ENCODE measurements at places on chromosomes 5 and 9.

GRCh38 chr5:177339107-177339638 lies 12.3 kb downstream of the LMAN2 start:
- DNase-seq, result no peak

DNA sequence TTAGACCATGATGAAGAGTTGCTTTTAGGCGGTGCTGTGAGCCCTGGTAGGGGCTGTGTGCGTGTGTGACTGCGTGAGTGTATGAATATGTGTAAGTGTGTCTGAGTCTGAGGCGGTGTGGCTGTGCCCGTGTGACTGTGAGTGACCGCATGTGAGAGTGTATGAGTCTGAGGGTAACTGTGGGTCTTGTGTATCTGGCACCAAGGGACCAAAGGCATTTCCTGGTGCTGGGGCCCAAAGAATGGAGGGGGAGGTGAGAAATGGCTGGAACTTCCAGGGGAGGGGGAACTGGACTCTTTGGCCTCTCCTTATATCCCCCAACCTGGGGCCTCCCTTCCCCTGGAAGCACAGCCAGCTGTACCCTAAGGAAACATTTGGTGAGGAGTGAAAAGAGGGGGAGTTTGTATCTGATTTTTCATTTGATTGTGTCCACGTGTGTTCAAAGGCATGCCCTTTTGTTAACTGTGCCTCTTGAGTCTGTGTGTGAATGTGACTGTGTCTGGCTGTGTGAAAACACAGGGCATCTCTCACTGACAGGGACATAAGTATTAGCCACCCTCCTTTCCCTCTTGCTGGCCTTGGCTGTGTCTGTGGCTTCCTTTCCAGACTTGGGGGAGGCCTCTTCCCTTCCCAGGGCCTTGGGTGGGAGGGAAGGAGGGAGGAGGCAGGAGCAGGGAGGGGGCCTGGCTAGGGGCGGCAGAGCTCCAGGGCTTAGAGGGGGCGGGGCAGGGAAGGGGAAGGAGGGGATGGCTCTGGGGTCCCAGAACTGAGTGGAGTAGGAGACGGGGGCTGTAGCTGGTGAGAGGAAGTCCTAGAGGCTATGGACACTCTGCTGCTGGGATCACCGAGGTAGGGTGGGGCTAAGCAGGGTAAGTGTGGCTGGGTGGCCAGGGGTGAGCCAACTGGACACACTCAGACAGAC lies 1.4 kb downstream of the IL11RA start:
- DNase-seq, result no peak

DNA sequence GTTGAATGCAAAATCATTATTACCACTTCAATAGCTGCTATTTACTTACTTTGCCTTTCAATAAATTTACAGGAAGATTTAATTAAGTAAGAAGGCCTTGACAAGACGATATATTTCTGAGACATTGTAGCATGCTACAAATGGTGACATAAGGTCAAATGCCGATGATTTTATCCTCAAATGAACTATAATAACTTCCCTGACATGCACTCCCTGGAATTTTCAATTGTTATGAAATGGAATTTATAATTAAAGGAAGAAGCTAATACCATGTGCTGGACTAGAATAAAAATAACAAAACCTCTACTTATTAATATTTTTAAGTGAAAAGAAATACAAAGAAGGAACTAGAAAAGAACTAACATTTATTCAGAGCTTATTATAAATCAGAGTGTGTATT lies 30.2 kb upstream of the ITGA1 start:
- DNase-seq, result no peak

- DNase-seq, result no peak
Measured at GRCh38 chr5:61673007-61673735, 341.1 kb downstream of the ZSWIM6 start.

GRCh38 chr5:59503220-59503619 lies 390.3 kb downstream of the PDE4D start:
- DNase-seq, result no peak

- DNase-seq, result no peak
Measured at GRCh38 chr9:108386032-108386431, 469.8 kb downstream of the ACTL7B start.

DNA sequence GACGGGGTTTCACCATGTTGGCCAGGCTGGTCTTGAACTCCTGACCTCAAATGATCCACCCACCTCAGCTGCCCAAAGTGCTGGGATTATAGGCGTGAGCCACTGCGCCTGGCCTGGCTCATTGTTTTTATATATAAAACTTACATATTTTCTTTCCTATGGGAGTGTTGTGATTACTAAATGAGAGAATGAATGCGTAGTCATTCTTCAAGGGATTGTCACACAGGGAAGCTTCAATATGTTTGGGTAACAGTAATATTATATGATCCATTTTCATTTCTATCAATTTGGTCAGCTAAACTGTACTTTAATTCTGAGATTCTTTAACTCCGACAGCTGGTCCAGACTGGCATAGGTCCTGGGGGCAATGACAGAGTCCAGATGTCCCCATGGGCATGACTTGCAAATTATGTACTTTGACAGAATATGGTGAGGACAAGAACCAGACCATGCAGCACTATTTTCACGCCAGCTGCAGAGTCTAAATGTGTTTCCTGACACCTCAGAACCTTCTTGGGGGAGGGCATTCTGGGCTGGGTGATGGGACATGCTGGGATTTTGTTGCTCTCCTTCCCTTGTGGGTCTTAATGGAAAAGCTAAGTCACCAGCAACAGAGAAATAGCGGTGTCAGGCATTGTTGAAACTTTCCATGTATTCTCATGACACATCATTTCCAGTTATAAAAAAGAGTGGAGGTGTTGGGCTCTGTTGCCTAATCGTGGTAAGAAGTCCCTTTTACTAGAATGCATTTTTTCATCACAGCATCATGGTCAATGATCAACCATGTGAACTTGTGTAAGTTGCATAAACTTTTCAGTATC lies 40.9 kb upstream of the TNC start:
- no peak for DNase-seq

GRCh38 chr5:75037106-75037505 lies 15.3 kb downstream of the GCNT4 start:
- DNase-seq, result no peak

- no peak for DNase-seq
Measured at GRCh38 chr5:53416144-53416738, 64.2 kb upstream of the FST start.

- no peak for DNase-seq
Measured at GRCh38 chr5:134263801-134264200, 37.9 kb upstream of the PPP2CA start.

- DNase-seq, result no peak
Measured at GRCh38 chr9:88184976-88185375, 46.7 kb upstream of the SPATA31C2 start.

GRCh38 chr9:112569186-112569585 lies 82.6 kb downstream of the KIAA1958 start:
- DNase-seq, result no peak

DNA sequence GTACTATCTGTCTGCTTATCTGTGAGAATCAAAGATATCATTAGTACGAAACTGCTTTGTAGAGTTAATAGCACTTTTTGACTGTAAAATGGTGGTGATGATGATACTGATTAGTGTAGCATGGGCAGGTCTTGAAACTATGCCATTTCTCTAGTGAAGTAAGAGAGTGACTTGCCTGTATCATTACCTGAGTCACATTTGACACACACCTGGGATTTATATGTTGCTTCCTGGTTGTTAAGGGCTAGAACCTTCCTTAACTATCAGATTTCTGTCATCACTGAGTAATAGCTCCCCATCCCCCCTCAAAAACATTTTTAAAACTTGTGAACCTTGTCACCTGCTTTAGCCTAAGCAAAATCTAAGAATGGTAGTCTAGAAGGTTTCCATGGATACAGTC lies 135.6 kb upstream of the RORB start:
- DNase-seq, result no peak

- no peak for DNase-seq
Measured at GRCh38 chr5:16953729-16954128, 17.6 kb upstream of the MYO10 start.

GRCh38 chr9:87696641-87697040 lies 29.3 kb upstream of the CTSL start:
- no peak for DNase-seq

- no peak for DNase-seq
Measured at GRCh38 chr9:81379655-81380054, 309.7 kb downstream of the TLE1 start.

DNA sequence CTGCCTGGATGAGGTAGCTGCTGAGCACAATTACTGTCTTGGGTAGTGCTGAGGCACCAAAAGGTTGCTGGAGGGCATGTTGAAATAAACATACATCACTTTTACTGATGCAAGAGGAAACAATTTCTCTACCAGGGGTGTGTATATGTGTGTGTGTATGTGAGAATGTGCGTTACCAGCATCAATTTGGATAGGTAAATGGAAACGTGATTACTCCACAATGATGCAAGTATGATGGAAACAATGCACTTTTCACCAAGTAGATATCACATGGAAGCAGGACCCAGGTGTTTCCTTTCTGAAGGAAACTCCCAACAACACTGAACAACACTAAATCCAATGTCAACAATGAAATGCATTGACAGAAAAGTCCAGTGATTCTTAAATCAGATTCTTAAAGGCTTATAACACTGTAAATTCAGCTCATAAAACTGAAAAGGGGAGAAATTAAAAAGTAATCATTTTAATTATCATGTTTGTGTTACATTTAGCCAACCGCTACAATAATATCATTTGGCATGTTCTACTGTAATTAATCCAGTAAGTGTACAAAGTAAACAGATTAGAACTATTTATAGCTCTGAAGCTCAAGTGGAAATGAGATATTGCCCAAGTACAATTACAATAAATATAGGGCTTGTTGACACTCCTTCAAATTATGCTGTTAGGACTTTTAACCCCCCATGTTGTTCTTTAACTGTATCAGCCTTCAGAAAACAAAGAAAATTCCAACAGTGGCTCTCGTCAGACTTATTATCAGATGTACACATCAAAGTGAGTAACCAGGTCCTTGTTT lies 25.3 kb downstream of the YIPF5 start:
- no peak for DNase-seq

- no peak for DNase-seq
Measured at GRCh38 chr5:131496400-131496713, 138.7 kb downstream of the RAPGEF6 start.

GRCh38 chr9:15468145-15468544 lies 42.6 kb downstream of the PSIP1 start:
- no peak for DNase-seq

DNA sequence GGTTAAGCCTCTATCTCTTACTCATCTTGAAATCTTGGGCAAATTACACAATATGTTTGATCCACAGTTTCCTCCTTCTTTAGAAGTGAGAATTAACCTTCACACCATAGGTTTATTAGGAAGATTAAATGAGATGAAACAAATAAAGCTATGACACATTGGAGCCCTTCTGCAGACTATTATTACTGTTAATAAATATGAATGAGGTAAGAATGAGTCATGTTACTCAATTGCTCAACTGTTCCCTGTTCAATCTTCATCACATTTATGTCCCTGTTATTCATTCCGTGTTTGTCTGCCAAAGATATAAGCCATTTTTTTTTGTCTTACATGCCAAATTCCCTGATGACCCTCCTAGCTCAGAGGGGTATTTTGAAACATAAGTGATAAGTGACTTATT lies 52.1 kb upstream of the PAPPA start:
- DNase-seq, result no peak

DNA sequence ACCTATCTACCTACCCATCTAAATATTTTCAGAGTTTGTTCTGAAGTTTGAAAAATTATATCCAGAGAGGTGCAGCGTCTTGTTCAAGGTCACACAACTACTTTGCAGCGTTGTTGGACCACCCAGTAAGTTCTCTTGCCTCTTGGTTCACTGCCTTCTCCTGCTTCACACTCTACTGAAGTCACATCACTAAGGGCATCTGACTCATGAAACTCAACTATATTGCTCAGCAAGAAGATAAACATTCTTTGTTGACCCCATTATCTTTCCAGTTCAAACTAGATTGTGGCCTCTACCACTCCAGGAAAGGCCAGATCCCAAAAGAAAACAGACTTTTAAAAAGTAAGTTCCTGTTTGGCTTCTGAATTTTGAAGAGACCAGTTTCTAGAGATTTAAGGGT lies 326.9 kb downstream of the SLIT3 start:
- DNase-seq, result no peak

DNA sequence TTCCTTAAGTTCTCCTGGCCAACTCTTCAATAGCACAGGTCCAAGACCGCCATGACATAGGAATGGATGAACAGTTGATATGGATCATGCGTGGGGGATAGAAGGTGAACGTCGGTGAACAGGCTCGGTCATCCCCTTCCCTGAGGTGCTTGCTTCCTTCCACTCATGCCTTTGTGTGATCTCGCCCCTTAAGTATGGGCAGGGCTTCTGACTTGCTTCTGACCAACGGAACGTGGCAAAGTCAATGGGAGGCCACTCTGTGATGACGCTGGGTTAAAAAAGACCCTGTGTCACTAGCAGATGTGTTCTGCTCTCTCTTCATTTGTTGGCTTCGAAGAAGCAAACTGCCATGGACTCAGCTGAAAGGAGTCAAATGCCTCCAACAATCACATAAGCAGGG lies 240.5 kb upstream of the TUT7 start:
- DNase-seq, result no peak

DNA sequence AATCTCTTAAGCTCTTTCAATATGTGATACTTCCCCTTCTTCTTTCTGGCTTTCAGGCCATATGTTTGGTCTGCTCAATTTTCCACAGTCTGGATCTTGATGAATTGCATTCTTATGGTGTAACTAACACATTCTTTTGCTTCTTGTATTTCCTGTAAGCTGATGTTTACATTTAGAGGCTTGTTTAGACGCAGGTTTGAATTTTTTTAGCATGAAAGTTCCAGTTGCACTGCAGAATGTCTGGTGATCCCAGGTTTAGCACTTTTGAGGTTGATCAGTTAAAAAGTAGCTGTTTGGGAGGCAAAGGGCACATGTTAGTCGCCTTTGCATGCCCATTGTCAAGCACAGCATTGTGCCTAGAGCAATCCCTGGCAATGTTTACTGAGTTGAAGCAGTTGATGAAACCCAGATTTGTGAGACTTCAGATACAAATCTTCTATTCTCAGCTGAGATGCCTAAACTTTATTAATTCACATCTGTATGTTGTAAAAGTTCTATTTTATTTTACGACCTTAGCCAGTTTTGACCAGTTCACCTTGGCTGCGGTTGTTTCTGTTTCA lies 59.6 kb upstream of the SPATA31C2 start:
- DNase-seq, result no peak

DNA sequence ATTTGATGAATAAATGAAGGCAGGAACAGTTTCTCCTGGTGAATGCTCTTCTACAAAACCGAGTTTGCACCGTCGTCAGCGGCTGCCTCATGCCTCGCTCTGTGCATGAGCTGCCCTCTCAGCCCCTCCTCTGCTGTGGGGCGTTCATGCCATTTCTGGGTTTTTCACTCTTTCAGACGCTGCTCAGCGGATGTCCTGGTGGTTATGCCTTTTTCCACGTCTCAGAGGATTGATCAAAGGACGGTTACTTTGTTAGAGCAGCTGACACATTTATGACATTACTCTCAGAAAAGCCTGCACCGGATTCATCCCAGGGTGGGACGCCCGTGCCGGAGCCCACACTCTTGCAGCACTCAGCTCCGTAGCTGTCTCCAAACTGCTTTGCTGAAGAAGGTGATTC lies 195.9 kb upstream of the PPP1R26 start:
- no peak for DNase-seq

- no peak for DNase-seq
Measured at GRCh38 chr5:10746711-10747110, 14.3 kb downstream of the DAP start.

- no peak for DNase-seq
Measured at GRCh38 chr5:31626156-31626555, 12.8 kb upstream of the PDZD2 start.
